ENCODE measurements at places on chromosomes 7 and 10.

DNA sequence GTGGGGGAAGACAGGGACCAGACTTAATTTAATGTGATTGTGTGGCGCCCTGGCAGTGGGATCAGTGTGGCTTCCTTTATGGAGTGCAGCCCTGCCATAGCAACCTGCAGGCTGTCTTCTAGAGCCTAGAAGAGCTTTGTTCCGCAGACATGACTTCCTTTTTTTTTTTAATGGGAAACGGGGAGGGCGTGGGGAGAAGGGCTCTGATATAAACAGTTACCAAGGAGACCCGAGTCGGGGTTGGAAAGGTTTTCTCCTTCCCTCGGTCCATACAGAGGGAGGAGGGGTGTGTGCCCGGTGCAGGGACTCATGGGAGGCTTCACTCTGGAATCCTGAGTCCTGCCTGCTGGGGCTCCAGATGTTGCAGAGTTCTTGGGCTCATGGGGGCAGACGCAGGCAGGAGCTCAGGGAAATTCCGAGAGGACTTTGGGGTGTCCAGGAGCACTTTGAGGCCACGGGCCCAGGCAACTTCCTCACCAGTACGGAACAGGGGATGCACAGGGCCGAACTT is 26.9 kb downstream of the TMEM120A start:
- no peak for DNase-seq

DNA sequence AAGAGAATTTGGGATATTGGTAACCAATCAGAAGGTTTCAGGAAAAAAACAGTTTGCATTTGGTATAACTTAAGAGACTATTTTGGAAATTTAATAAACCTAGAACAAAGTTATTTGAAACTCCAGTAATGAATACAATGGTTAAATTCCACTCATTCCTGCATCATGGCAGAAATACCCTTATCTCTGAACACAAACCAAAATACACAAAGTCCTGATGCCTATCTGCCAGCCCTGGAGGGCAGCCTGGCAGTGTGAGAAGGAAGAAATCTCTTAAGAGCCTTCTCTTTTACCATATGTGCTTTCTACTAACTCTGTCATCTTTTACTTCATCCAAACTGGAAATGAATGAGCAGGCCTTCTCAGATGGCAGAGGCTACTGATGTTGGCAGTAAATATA is 147.1 kb upstream of the LYZL1 start:
- DNase-seq: no peak

GRCh38 chr10:6386346-6386745 is 183.6 kb downstream of the PFKFB3 start:
- no peak for DNase-seq

GRCh38 chr7:117111535-117111934 is 158.2 kb downstream of the ST7 start:
- DNase-seq: no peak

GRCh38 chr7:68246189-68246633 is 1249.6 kb downstream of the TYW1 start:
- DNase-seq: no peak

- no peak for DNase-seq
These were observed 231.1 kb downstream of the SLC25A13 start for GRCh38 chr7:96090756-96091155.

DNA sequence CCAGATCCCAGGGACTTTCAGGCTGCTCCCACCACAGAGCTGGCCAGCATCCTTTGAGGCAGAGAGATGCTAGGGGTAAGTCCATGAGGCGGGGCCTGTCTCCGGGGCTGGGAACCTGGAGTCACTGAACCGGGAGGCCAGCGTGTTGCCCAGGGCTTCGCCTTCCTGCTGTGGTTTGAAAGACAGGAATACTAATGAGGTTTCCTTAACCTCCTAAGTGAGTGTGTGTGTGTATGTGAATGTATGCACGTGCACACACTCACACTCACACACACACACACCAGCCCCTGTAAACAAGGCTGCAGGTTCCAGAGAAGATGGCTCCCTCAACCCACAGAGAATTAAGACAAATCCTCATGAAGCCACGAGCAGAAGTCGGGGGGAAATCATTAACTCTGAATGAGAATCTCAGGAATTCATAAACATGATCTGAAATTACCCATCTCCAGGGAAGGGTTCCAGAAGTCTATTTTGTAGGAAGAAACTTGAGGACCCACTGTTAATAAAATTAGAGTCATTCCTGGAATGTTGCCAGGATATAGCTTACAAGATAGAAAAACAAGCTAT is 20.3 kb upstream of the PFKP start:
- DNase-seq: no peak

- peak; percentile 53 for DNase-seq
These were observed 35.0 kb downstream of the TNS3 start for GRCh38 chr7:47546733-47547494.

GRCh38 chr10:82558014-82558607 is 683.1 kb downstream of the NRG3 start:
- no peak for DNase-seq

DNA sequence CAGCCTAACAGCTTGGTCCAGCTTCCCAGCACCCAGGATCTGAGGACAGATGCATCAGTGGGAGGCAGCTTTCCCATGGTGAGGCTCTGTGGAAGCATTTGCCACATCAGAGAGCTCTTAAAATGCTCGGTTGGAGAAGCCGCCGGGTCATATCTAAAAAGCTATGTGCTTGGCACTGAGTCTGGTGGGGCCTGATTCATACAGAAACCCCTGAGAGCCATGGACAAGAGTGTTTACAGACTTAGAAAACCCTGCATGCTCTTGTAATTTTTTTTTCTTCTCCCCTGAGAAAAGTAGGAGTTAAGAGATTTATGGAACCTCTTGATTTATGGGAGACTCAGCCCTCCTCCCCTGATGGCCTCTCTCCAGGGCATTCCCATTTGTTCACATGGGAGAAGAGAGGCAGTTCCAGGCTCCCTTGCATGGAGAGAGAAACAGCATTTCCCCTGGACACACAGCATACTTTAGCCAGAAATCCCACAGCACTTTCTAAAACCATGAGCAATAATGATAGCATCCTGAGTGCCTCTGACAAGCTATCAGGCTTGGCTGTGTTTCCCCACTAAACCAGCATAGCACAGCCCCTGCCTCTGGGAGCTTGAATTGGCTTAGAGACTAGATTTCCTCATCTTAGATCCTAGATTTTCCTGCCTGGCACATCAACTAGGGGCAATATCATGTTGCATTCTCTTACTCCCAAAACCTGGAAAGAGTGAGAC is 322.1 kb upstream of the AUTS2 start:
- DNase-seq: no peak

DNA sequence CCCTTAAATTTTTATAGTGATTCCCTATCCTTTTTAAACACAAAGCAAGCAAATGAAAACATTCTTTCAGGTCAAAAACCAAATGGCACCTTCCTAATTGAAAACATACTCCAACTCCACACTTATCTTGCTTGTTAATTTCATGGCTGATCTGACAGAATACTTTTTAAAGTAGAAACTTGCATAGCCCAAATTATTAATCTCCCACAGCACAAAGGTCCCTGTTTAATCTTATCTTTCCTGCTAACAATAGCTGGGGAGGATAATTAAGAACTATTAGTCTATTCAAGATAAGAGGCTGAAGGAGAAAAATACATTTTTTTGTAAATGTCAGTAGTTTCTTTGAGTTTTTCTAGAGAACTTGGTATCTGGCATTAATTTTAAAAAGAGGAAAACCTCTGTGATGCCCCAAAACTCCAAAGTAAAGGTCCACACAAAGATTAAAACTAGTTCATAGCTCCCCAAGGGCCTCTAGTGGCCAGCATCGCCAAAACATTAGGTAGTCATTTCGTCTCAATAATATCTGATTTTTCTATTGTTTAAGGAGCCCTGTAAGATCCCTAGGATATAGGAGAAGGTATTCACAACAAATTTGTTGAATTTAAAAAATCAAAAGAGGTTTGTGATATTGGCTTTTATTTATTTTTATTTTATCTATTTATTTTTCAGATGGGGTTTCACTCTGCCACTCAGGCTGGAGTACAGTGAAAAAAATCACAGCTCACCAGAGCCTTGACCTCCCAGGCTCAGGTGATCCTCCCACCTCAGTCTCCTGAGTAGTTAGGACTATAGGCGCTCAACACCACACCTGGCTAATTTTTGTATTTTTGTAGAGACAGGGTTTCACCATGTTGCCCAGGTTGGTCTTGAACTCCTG is 14.7 kb downstream of the CDNF start:
- peak; percentile 21 for DNase-seq

DNA sequence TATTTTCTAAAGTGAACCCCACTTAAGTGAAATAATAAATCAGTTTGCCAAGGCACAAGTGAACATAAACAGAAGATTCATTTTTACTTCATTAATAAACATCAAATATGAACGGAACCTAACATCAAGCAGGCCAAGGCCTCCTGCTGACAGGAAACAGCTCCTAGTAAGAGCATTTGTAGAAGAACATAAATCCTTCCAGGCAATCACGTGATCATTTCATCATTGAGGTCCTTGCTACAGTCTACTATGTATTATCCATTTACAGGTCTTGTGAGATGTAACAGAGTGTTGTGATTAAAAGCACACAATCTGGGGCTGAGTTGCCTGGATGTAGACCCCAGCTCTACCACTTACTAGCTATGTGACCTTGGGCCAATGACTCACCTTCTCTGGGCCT is 70.6 kb downstream of the CALD1 start:
- no peak for DNase-seq

Measured in LoVo (cell line).